Left ventricle myocardium superior (tissue), 1 donor: ENCODE measurements at places on chromosomes 12 and 14. TPM values are rescaled to one million over a fixed set of nuclear protein-coding genes. Genes with fewer than 3 reads are reported as not detected.

DNA sequence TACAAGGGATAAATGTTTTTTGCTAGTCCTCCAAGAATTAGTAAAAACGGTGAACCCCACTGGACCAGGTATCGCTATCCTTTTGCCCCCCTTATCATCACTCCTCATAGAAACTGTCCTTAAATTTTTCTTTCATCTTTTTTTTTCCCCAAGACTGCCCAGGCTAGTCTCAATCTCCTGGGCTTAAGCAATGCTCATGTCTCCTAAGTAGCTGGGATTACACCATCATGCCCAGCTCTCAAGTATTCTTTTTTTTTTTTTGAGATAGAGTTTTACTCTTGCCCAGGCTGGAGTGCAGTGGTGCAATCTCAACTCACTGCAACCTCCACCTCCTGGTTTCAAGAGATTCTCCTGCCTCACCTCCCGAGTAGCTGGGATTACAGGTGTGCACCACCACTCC, 9.7 kb downstream of the IRF2BPL start:
- DNase-seq, result no peak

The EML5 gene
- total RNA-seq, result 0.25 TPM

DNA sequence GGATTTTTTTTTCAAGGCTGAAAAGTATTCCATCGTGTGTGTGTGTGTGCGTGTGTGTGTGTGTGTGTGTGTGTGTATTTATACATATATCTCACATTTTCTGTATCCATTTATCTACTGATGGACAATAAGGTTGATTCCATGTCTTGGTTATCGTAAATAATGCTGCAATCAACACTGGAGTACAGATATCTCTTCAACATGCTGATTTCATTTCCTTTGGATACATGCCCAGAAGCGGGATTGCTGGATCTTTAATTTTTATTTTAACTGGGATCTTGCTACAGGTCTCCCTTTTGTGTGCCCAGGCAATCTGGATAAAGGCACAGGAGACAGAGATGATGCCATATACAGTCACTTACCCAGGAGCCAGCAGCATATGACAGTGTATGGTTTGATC, 338.1 kb downstream of the SOX5 start:
- DNase-seq, result no peak

The OAS1 gene
- total RNA-seq, result 8.1 TPM

DNA sequence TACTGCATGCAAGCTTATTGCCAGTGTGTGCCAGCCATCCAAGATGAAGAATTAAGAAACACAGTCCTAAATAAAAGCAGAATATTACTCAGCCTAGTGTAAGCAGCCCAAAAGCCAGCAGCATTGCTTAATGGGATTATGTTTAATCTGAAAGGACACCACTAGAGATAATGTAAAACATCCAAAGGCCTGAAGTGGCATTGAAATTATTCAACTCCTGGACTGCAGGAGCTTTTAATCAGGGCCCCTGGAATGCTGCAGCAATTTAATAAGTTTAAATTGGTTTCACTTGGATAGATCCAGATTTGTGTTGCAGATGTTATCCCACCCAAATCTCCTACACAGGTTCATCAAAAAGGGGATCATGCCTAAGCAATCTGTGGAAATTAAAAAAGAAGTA, 193.0 kb downstream of the C12orf50 start:
- DNase-seq, result no peak

The PLEKHH1 gene
- total RNA-seq, result 5.5 TPM

DNA sequence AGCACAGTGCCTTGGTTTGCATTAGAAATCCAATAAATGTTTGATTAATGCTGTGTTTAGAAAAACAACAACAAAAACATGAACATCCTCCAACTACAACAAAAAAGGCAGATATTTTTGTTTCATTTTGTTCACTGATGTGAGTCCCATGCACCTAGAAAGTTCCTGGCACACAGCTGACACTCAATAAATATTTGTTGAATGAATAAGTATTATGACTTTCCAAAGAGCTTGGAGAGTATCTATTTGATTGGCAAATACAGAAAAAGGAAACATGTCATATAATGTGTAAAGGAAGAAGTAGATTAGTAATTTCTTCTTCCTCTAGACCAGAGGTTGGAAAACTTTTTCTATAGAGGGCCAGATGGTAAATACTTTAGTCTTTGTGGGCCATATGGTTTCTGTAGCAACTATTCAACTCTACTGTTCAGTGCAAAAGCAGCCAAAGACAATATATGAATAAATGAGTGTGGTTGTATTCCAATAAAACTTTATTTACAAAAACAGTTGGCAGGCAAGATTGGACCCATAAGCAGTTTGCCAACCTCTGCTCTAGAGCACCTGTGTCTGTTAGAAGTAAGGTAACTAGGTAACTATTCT, 312.3 kb upstream of the DIO2 start:
- DNase-seq, result no peak

DNA sequence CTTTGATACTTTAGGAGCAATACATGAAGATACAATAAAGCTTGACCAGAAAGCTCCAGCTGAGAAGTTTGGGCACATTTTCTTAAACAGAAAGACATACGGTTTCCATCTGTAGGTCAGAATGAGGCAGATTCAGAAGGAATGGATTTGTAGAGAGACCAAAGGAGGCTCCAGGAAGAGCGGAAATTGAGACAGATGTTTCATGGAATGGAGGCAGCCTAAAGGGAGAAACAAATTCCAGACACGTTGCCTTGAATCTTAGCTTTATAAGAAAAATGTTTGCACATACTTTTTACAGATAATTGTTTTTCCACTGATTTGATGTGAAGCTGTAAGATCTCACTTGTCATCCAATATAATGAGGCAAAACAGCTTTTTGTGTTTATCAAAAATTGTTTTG, 24.8 kb downstream of the EPYC start:
- no peak for DNase-seq

The SIRT4 gene
- 10.2 TPM for total RNA-seq

The AKAP6 gene
- 172 TPM for total RNA-seq

DNA sequence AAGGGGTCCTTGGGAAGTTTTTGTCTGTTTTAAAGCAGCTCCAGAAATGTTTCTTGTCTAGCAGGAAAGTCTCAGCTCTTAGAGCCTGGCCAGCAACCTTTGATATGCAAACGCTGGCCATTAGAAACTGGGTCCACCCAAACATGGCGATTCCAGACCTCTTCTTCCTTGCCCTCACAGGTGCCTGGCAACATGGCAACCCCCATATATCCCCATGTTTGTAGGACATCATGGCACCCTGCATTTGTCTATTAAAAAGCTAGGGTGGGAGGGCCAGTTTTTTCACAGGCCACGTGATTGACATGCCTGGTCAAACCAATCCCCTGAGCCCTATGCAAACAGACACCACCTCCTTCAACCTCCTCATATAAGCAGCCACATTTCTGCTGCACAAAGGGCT, 848.7 kb upstream of the FOXG1 start:
- DNase-seq, result no peak

DNA sequence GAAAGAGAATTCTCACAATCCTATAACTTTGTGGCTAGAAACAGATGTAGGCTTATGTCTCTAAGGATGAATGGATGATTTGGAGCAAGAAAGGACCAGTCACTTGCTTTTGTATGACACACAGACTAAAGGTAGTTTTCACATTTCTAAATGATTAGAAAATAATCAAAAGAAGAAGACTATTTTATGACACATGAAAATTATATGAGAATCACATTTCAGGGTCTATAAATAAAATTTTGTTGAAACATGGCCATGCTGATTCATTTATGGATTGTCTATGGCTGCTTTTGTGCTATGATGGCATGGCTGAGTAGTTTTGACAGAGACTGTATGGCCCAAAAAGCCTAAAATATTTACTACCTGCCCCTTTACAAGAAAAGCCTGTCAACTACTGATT, 49.4 kb upstream of the FRMD6 start:
- no peak for DNase-seq

GRCh38 chr14:99148861-99149610, 123.0 kb downstream of the BCL11B start:
- DNase-seq, result no peak

The GSC gene
- total RNA-seq, result 0.20 TPM

The TEX52 gene
- not detected for total RNA-seq

GRCh38 chr12:117790198-117790597, 178.6 kb downstream of the KSR2 start:
- no peak for DNase-seq

DNA sequence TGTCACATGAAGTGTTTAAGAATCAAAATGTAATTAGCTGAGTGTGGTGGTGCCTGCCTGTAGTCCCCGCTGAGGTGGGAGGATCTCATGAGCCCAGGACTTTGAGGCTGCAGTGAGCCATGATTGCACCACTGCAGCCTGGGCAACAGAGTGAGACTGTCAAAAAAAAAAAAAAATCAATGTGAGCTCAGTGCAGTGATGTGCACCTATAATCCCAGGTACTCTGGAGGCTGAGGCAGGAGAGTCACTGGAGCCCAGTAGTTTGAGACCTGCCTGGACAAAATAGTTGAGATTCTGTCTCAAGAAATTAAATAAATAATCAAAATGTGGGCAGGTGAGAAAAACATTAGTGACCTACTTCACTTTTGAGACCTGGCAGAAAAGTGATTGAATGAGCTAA, 140.0 kb downstream of the MON2 start:
- DNase-seq, result no peak
